ENCODE measurements at places on chromosomes 16 and 17.

GRCh38 chr17:78324391-78325075 lies 35.3 kb downstream of the SOCS3 start:
- peak; percentile 60 for DNase-seq

DNA sequence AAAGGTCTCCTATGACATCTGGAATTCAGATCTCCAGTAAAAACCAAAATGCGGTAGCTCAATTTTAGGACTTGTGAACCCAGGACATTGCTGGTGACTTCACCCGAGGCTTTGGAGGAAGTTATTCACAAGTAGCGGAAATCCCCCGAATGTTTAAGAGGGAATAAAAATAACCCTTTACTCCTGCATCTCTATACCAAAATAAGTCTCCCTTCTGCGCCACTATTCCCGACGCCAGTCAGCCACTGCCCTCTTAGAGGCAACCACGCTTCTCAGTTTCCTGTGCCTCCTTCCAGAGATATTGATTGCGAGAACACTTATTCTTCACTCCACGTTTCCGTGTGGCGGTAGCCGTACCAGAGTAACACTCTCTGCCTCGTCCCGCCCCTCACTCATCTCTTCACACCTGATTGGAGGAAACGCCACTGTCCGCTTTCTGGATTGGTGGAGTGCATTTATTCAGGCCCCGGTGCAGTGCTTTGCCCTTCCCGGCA lies 27.4 kb downstream of the EMP2 start:
- DNase-seq: peak; percentile 57

GRCh38 chr17:75908201-75908600 lies 3.5 kb upstream of the MRPL38 start:
- DNase-seq: no peak

GRCh38 chr16:15732416-15732815 lies 82.4 kb downstream of the NDE1 start:
- DNase-seq: no peak

DNA sequence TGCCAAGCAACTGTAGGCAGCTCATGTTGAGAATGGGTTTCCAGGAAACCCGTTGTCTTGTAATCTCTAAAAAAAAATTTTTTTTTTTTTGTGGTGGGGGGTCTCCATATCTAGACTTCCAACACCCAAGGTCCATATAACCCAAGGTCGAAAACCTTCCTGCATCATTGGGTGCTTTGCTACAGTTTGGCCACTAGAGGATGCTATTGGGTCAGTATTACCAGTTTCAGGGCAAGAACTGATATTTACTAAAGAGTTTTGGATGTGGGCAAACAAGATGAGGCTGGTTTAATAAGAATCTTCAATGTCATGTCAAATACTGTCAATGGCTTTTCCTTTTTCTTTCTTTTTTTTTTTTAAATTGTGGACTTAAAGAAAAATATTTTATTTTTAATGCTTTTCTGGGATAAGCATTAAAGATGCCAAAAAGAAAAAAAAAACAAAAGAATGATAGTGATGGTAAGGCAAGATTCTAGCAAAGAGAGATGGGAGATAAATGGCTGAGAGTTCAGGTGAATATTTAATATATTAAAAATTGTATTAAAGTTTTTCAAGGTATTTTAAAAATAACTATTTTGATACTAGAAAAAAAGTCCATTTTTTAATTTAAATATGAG lies 62.2 kb downstream of the DHRS7C start:
- no peak for DNase-seq

DNA sequence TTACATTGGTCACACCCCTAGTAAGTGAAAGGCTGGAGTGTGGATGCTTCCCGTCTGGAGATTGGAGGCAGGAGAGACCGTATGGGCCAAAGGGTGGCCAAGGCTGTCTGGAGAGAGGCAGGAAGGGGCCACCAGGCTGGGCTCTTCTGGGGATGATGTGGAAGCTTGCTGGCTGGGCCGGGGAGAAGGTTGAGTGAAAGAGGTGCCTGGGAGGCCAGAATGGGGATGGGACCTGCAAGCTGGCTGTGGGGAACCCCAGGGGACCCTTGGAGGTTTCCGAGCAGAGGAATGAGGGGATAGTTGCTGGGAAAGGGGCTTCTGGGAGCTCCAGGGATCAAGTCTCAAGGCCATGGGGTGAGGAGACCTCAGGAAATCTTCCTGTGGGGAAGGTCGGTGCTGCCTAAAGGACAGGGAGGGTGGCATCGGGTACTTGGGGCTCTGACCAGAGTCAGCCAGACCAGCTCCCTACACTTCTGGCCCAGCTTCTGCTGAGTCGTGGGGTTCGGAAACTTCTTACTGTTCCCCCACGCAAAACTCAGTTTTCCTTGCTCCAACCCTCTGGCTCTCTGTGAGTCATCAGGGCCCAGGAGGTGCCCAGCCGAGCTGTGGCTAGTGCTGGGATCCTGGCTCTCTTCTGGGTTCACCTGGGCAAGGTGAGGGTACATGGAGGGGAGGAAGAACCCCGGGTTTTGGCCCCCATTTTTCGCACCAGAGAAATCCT lies 3.1 kb downstream of the MRC2 start:
- no peak for DNase-seq

DNA sequence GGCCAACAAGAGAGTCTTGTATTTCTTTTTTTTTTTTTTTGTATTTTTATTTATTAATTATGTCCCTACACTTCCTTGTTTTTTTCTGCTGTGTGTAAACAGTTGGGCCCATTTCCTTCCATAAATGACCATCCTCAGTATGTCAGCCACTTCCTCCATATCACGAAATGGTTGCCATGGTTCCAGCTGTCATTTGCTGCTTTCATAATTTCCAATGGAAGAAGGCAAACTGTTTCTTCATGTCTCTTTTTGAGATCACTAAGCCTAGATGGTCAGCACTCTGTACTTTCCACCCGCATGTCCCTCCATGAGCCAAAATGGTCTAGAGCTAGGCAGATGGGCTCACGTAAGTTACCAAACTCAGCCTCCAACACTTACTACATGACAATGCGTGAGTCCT lies 133.5 kb upstream of the FOXF1 start:
- DNase-seq: no peak

GRCh38 chr16:49833796-49834530 lies 21.9 kb downstream of the ZNF423 start:
- DNase-seq: no peak

DNA sequence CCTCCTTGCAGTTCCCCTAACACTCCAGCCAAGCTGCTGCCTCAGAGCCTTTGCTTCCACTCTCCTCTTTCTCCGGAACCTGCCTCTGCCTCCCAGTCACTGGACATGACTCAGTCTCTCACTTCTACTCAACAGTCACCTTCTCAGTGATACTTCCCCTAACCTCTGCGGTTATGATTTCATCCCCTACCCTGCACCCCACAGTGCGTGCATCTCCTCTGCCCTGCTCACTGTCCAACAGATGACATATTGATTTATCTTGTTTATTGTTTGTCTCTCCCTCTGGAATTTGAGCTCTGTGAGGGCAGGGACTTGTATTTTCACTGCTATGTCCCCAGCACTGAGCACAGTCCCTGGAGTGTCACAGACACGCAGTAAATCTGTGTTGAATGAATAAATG lies 100.7 kb downstream of the CYLD start:
- DNase-seq: no peak

GRCh38 chr17:7789131-7789530 lies 44.9 kb upstream of the KDM6B start:
- no peak for DNase-seq

All from activated naive CD8-positive, alpha-beta T cell treated with anti-CD3 and anti-CD28 coated beads for 36 hours (primary cell).